Hepatocyte (in vitro differentiated cells): ENCODE measurements at places on chromosomes 2 and 18. TPM values are rescaled to one million over a fixed set of nuclear protein-coding genes. Genes with fewer than 3 reads are reported as not detected.

DNA sequence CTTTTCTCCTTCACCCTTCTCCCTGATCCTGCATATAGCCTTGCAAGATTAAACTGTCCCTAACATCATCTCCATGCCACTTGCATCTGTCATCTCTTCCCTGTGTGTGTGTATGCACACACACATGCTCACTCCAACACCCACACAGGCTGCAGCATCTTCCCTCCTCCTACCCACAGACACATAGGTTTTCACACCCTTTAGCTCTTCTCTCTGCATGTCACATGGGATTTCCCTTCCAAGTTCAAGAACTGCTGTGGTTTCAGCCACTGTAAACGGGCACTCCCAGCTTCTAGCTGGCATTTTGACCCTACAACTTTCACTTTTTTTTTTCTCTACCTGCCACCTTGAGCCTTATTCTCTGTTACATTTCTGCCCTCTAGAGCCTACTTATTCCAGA, 6.4 kb downstream of the CELF4 start:
- DNase-seq: no peak

- peak; percentile 83 for DNase-seq
Measured at GRCh38 chr18:50203801-50204604, 9.1 kb upstream of the MYO5B start.

- no peak for DNase-seq
Measured at GRCh38 chr18:59323931-59324622, 5.6 kb upstream of the CPLX4 start.

DNA sequence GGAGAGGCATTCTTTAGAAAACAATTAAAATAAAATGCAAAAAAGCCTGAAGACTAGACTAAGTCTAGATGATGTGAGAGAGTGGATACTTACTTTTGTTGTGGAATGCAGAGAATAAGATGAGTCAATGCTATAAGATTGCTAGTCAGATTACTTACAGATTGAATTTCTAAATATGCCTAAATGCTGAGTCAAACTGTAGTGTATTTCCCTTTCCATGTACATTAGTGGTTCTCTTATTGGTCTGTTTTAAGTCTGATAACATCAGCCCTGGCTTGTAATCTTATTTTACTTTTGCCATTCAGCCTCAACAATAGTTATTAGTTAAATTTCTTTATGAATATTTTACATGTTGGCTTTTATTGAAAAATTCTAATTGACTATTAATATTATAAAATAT, 702.7 kb downstream of the SOCS6 start:
- no peak for DNase-seq

DNA sequence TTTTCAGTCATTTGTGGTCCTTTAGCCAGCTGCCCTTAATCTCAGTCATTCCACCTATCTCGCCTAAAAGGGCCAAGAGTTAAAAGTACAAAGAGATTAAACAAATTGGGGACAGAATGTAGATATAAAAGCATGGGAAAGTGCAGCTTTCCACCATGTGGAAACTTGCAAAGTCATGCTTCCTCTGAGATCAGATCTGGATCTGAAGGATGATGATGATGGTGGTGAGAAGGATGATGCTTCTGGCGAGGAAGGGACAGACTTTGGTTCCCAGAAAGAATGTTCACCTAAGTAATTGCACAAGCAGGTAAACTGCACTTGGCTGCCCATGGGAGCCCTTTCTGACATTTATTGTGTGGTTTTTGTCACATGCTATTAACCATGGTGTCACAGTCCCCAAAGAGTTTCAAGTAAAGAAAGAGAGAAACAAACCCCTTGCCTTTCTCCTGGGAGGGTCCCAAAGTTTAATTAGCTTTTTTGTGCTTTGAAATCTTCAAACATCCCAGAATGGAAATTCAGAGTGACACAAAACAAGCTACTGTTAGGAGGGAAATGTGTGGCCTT, 34.7 kb downstream of the KLF7 start:
- DNase-seq: no peak

DNA sequence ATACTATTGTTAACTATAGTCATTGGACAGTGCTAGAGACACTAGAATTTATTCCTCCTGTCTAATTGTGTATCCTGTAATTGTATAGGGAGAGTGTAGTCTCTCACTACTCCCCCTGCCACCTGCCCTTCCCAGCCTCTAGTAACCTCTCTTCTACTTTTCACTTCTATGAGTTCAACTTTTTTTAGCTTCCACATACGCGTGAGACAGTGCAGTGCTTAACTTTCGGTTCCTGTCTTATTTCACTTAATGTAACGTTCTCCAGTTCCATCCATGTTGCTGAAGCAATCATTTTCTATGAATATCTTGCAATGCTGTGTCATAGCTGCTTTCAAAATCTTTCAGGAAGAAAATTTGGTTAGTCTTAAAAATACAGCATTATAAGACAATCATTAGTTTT, 22.8 kb upstream of the RUFY4 start:
- no peak for DNase-seq

DNA sequence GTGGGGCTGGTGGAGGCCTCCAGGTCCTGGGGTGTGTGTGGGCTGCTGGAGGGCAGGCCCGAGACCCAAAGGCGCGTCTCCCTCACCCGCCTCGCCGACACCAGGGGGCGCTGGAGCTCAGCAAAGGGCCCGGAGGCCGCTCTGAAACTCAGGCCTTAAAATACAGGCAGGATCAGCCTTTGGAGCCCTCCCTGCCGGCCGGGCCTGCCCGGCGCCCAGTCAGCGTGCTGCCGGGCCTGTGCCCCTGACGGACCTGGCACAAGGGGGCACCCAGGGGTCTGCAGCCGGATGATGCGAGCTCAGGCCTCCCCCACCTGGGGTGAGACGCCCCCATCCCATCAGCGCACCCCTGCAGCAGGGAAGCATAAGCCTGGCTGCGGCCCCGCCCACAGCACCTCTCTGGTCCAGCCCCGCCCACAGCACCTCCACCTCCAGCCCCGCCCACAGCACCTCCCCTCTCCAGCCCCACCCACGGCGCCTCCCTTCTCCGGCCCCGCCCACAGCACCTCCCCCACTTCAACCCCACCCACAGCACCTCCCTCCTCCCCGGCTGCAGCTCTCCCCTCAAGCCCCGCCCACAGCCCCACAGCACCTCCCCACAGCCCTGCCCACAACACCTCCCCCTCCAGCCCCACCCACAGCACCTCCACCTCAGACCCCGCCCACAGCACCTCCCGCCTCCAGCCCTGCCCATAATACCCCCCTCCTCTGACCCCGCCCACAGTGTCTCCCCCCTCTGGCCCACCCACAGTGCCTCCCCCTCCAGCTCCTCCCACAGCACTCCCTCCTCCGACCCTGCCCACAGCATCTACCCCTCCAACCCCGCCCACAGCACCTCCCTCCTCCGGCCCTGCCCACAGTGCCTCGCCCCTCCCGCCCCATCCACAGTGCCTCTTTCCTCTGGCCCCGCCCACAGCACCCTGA, 92.8 kb upstream of the OTOS start:
- DNase-seq: peak; percentile 93

- no peak for DNase-seq
Measured at GRCh38 chr2:138028538-138028937, 64.3 kb downstream of the HNMT start.

- peak; percentile 50 for DNase-seq
Measured at GRCh38 chr2:215436705-215437565, 1.1 kb upstream of the FN1 start.

Gene RAB27B
- polyA plus RNA-seq: 4.5 and 5.2 TPM in 2 replicates

DNA sequence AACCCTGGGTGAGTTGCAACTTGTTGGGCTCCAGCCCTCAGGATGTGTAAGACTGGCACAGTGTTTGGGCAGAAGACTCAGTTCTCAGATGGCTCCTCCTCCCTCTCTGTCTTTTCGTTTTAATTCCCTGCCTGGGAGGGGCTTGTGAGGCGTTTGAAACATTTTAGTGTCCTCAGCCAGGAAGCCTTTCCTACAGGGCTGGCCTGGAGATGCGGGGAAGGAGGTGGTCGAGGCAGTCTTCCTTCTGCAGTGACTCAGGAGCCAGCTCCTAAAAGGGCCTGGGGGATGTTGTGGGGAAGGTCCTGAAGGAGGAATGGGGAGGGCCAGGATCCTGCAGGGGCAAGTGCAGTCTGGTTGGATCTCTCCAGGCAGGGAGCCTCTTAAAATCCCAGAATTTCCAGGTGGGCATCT, 22.1 kb upstream of the IGFBP5 start:
- no peak for DNase-seq

GRCh38 chr2:23524261-23524706, 139.3 kb downstream of the KLHL29 start:
- no peak for DNase-seq

DNA sequence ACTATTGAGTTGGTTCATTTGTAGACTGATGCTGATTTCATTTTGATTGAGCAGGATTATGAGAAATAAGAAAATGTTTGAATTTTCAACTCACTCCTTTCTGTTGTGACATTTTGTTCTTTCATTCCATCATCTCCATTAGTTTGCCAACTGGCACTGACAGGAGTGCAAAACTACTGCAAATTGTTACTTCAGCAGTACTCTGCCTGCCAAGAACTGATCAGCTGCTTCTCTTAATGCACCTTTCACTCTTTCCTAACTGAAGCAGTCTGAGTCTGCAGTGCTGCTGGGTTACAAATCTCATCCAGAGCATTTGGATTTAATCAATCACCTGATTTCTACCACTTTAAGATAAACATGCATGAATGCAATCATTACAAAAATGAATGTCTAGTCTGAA, 70.9 kb downstream of the TMEFF2 start:
- no peak for DNase-seq

Gene PSMG2
- 76.2 and 79.4 TPM in 2 replicates for polyA plus RNA-seq

DNA sequence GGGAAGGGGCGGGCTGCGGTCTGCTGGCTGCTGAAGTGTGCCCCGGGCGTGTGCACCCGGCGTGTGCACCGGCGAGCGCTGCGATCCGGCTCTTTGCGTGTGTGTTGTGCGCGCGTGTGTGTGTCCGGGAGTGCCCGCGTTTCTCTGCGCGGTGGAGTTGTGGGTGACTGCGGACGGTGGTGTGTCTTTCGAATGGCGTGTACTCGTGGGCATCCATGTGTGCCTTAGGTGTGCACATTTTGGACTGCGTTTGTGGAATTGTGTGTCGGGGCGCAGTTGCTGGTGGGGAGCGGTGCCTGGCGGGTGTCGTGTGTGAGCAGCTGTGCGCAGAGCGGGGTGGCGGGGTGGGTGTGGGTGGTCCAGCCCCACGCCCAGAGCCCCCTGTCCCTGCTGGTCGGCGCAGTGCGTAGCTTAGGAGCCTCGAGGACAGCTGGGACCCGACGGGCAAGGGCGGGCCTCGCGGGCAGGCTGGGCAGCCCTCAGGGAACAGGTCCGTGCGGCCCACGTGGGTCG, 533 bp downstream of the HPCAL1 start:
- DNase-seq: no peak

- no peak for DNase-seq
Measured at GRCh38 chr2:165594231-165594934, 124.9 kb downstream of the CSRNP3 start.

Gene HOXD10
- polyA plus RNA-seq: 5.1 and 9.9 TPM in 2 replicates

DNA sequence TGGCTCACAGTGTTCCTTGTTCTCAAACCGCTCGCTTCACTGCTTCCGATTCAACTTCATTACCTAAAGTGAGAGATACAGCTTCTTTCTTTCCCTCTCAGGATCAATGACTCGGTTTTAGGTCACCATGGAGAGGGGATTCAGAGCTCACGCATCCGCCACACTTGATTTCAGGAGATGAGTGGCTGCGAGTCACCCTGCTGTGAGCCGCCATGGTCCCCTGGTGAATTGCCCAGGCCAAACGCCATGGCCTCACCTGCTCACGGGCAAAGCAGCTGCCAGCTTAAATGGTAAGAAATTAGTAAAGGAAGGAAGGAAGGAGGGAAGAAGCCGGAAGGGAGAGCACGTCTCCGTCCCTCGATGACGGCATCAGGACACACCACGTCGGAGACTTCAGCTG, 60.5 kb downstream of the ADNP2 start:
- no peak for DNase-seq

GRCh38 chr2:115248066-115248465, 805.6 kb downstream of the DPP10 start:
- DNase-seq: no peak

GRCh38 chr2:131031431-131031841, 61.8 kb downstream of the FAM168B start:
- no peak for DNase-seq

DNA sequence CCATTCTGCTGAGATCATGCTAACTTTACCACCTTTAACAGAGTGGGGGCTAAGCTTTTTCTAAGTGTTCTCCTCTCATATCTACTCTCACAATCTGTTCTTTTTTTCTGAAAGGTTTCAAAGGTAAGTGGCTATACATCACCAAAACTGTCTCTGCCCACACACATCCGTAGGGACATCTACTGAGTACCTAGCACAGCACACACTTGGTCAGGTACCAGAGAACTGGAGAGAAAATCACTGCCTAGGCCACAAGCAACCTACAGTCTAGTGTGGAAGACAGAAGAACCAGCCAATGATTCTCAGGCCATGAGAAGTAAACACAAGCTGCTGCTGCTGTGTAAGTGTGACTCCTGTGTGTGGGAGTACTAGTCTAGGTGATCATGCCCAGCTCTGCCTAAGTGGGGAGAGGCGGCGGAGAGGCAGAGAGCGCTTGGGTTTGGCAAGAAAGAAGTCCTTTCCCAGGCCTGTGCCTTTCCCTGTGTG, 176.1 kb upstream of the ZFP36L2 start:
- DNase-seq: no peak

Gene DIPK1C
- 0.28 and 0.73 TPM in 2 replicates for polyA plus RNA-seq

DNA sequence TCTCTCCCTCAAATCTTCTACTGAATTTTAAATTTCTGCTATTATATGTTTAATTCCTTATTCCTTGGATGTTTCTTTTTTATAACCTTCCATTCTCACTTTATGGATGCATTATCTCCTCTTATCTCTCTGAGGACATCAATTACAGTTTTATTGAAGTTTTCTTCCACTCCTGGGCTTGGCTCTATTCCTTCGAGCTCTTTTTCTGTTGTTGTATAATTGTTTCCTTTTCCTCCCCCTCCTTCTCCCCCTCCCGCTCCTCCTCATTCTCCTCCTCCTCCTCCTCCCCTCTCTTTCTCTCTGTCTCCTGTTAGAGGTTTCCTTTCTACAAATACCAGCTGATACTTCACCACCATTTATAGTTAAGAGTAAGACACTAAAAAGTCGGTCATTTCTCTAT, 209.8 kb downstream of the ZBTB7C start:
- DNase-seq: no peak

DNA sequence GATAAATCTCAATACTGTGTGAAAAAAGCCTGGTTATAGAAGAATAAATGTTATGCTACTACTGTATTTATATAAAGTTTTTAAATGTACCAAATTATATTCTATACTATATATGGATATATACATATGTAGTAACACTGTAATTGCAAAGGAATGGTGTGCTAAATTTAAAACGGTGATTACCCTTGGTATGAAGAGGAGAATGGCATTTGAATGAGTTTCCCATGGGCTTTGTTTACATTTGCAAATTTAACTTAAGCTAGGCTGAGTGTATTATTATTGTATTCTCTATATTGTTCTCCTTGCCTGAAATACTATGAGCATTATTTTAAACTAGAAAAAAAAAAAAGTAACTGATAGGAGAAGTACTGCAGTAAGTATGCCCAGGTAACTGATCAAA, 4.7 kb upstream of the SP3 start:
- no peak for DNase-seq

Gene MALL
- 40.1 and 55.7 TPM in 2 replicates for polyA plus RNA-seq

Gene NT5C1B
- 0.22 and 0.51 TPM in 2 replicates for polyA plus RNA-seq

- DNase-seq: no peak
Measured at GRCh38 chr2:158726911-158727592, 68.1 kb upstream of the DAPL1 start.

Gene TMSB10
- 2,879 and 3,340 TPM in 2 replicates for polyA plus RNA-seq

Gene UGT1A4
- polyA plus RNA-seq: not detected in 2 replicates

GRCh38 chr2:65370387-65371073, 61.9 kb downstream of the SPRED2 start:
- no peak for DNase-seq

- no peak for DNase-seq
Measured at GRCh38 chr2:29322011-29322410, 206.8 kb downstream of the CLIP4 start.
